ENCODE measurements at places on chromosomes 7 and 10. TPM values are rescaled to one million over a fixed set of nuclear protein-coding genes. Genes with fewer than 3 reads are reported as not detected.

The MYH16 gene
- not detected for total RNA-seq

The CTAGE8 gene
- 13.5 TPM for total RNA-seq

The AEBP1 gene
- 37.1 TPM for total RNA-seq

DNA sequence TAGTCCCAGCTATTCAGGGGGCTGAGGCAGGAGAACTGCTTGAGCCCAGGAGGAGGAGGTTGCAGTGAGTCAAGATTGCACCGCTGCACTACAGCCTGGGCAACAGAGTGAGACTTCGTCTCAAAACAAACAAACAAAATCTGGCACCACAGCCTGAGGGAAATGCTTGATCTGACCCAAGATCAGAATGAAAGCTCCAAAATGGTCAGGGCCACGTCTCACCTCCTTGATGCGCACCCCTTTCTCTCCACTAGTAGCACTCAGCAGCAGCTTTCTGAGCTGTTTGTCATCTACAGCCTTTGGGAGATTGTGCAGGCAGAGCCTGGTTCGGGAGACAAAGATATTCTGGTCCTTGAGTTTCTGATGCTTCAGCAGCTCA lies 22.7 kb downstream of the RBM28 start:
- no peak overlapping the region for H3K27ac ChIP-seq
- DNase-seq: no peak
- H3K4me1 ChIP-seq: no peaks in the 10 kb centered on the region
- no peak overlapping the region for H3K4me3 ChIP-seq
- no peaks in the 10 kb centered on the region for H3K27me3 ChIP-seq

DNA sequence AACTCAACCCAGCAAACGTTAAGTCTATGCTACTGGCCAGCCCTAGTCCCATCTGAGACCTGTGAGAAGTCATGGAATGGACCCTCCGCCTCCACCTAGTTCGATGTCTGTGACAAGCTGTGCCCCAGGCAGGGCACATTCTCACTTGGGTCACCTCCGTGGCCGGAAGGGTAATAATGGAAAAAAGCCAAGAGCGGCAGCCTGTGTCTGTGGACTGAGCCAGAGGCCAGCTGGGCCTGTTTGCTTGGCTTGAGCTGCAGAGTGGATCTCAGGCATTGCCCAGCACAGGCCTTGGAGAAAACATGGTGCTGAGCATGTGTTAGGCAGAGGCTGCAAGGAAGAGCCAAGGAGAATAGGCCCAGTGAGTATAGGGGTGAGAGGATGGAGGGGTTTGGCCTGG lies 97.8 kb downstream of the GALNT17 start:
- no peaks in the 10 kb centered on the region for H3K36me3 ChIP-seq
- no peak for DNase-seq
- H3K27me3 ChIP-seq: no peaks in the 10 kb centered on the region
- H3K4me1 ChIP-seq: no peaks in the 10 kb centered on the region
- no peak overlapping the region for H3K27ac ChIP-seq
- H3K4me3 ChIP-seq: no peak overlapping the region

GRCh38 chr7:3326246-3326645 lies 25.2 kb downstream of the SDK1 start:
- no peaks in the 10 kb centered on the region for H3K4me1 ChIP-seq
- no peak overlapping the region for H3K27ac ChIP-seq
- no peaks in the 10 kb centered on the region for H3K27me3 ChIP-seq
- H3K36me3 ChIP-seq: no peaks in the 10 kb centered on the region
